ENCODE measurements at places on chromosomes 1 and 21.

GRCh38 chr21:14678973-14679574 is 133.0 kb upstream of the SAMSN1 start:
- DNase-seq = no peak

DNA sequence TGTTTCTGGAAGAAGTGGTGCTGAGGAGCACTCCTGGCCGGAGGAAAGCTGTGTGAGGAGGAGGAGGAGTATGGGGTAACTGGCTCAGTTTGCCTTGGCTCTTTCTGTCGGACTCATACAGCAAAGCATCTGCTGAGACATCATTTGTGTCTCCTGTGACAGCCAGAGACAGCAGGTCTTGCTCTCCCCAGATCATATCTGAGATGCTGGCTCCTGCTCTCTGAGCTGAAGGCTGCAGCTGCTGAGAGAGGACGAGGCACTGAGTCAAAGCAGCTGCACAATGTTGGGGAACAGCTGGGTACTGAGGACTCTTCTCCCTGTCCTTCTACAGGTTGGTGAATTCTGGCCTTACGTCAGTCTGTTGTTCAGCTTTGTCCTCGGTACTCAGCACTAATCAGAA is 14.3 kb downstream of the OR2B11 start:
- no peak for DNase-seq

DNA sequence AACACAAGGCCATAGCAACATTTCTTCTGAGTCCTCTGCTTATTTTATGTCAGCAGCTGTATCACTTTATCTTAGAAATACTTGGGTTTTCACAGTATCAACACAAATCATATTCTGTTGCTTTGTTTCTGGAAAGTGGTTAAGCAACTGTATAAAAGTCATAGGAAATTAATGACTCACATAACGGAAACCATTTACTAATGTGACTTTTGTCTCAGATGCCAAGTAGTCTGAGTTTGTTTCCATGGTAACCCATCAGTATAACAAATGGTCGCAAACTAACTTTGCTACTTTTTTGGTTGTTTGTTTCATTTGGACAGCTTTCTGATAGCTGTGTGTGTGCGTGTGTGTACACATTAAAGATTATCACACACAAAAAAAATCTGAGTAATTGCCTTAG is 31.1 kb downstream of the EEIG2 start:
- no peak for DNase-seq

- no peak for DNase-seq
Observed at GRCh38 chr1:36156329-36157114, 562 bp downstream of the MAP7D1 start.

DNA sequence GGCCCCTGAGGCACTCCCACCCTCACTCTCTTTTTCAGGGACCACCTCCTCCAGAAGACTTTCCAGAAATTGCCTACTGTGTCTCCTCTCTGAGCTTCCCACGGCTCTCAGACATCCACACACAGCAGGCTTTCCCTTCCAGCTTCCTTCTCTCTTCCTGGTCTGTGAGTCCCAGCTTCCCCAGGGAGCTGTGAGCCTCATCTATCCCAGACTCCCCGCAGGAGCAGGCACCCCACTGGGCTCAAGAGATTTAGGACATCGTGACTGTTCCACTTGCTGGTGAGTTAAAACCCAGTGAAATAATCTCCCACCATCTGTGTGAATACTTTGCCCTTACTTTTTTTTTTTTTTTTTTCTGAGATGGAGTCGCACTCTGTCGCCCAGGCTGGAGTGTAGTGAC is 22.0 kb upstream of the PRELP start:
- no peak for DNase-seq

DNA sequence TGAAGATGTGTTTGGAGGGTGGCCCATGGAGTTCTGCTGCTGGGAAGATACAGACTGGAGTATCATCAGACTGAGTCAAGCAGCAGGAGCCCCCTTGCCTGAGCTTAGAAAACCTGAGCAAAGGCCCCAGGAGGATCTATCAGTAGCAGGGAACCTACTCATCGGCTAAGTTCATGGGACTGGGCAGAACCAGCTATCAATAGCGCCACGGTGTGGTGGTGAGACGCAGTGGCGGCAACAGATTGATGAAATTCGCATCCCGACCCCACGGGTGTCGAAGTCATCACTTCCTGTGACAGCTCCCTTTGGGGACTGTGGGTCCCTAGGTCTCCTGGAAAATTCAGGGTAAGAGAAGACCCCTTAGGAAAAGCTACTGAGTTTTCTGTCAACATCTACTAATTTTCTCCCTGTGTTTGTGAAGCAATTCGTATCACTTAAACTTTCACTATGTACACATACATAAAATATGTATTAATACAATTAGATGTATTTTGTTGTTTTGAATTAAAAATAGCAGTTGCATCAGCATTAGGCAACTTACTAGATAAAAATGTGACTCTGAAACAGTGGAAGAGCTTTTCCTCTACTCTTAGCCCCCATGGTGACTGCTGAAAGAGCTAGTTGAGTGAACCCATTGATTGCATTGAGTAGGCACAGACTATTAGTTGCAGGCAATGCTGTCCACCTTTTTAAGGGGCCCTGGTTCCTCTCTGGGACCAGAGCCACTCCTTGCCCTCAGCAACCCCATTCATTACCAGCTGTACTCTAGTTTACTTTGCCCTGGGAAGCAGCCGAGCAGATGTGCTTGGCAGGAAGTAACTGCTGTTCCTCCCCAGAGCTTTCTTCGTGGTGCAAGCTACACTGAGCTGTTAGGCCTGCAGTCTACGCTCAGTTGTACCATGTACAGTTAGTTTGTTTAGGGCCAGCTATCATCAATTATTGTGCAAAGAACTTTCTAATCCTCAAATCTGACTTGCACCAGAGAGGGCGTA is 7.3 kb upstream of the CACNA1S start:
- DNase-seq = no peak

- DNase-seq = no peak
Observed at GRCh38 chr21:25243808-25244207, 363.5 kb downstream of the MRPL39 start.

DNA sequence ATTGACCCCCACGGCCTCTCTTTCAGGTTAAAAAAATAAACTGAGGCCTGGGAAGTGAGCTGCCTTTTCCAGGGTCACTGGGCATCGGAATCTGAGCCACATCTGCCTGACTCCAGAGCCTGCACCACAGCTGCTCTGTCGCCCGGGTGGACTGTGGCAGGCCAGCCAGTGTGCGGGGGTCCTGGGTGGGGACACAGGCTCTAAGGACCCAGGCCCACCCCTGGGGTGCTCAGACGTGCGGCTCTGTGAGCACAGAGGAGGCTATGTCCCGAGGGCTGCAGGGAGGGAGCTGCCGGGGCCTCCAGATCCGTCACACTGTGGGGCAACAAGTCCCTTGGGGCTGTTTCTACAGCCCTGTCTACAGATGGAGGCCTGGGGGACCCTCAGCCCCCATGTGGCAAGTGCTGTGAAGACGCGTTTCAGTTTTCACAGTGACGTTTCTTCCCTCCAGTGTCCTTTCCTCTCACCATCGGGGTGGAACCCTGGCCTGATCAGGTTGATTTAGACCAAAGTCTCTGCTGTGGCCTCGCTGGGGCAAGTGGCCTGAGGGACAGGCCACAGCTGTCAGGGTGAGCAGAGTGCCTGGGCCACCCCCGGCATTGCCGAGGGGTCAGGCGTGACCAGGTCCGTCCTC is 39.2 kb upstream of the ACTRT2 start:
- no peak for DNase-seq

DNA sequence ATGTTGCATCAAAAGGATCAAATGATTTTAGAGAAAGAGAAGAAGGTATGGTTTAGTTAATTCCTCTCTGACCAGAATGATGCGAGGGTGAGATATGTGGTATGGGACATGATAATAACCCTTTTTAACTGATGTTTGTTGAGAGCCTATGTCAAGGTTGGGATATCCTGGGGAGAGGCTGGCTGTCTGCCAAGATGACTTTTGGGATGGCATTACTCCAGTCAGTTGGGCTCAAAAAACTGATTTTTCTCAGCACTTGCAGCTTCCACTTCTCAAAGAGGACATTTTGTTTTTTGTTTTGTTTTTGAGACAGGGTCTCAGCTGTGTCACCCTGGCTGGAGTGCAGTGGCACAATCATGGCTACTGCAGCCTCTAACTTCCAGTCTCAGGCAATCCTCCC is 17.7 kb upstream of the STX12 start:
- no peak for DNase-seq

DNA sequence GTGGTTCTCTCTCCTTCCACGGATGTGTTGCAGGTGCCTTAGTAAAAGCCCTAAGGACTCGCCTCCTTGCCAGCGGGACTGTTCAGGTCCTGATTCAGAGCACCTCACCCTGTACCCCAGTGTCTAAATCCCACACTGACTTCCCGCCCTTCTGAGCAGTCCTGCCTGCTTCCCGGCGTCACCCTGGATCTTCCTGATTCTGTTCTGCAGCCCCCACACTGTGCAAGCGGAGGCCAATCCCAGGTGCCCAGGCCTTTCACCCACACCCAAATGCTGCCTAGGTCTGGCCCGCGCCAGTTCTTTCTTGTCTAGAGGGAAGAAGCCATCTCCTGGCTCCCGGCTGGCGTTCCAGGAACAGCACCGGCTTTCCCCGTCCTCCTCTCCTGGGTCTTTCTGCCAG is 95.9 kb upstream of the GALNT2 start:
- DNase-seq = no peak

- no peak for DNase-seq
Observed at GRCh38 chr1:31752952-31753475, 11.1 kb downstream of the ADGRB2 start.

GRCh38 chr1:195663549-195664280 is 944.5 kb downstream of the KCNT2 start:
- DNase-seq = no peak

DNA sequence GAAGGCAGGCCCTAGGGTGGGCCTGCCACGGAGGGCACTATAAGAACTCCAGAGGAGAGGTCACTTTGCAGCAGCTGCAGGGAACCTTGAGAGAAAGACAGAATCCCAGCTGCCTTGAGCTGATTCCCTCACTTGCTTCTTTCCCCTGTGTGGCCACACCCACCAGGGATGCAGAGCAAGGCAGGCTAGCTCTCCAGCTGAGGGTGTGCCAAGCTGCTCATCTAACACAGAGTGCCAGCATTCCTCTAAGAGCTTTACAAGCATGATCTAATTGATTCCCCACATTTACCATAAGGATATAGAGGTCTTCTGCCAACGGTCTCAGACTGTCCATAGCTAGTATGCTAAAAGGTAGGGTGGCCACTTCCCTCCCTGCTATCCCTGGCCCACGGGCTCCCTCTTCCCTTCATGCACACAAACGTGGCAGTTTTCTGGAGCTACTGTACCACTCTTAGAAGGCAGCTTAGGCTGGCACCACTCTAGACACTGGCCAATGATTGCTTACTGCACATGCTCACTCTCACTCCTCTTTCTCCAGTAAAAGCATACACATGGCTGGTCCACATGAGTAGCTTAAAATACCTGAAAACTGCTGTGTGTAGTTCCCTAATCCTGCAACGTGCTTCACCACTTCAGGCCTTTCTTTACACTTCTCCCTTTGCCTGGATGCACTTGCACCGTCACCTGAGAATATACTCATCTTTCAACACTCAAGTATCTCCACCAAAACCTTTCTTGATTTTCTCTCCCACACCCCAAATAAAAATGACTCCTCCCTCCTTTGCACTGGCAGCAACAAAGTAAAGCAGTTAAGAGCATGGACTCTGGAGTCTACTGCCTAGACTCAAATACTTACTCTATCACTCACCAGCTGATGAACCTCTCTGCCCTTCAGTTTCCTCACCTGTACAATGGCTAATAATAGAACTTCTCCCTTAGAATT is 57.7 kb downstream of the DMAP1 start:
- no peak for DNase-seq

- DNase-seq = no peak
Observed at GRCh38 chr1:115647919-115648650, 6.3 kb downstream of the VANGL1 start.

- no peak for DNase-seq
Observed at GRCh38 chr1:228695015-228695955, 40.0 kb upstream of the RHOU start.

- no peak for DNase-seq
Observed at GRCh38 chr1:33317946-33318345, 3.0 kb downstream of the A3GALT2 start.

DNA sequence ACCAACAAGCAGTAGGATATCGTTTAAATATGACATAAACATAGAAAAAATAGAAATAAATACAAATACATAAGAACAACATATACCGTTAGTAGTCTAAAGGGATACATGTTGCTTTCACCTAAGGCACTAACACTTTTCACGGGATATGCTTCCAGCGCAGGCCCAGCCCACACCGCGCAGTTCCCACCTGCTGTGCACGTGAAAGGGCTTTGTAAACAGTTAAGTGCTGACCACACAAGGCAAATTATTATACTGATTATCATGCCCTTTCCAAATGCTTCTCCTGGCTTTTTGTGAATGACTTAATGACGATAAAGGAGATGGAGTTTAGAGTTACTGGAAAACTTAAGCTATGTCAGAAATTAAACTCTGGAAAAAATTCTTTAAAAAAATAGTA is 11.3 kb upstream of the IL22RA1 start:
- no peak for DNase-seq

DNA sequence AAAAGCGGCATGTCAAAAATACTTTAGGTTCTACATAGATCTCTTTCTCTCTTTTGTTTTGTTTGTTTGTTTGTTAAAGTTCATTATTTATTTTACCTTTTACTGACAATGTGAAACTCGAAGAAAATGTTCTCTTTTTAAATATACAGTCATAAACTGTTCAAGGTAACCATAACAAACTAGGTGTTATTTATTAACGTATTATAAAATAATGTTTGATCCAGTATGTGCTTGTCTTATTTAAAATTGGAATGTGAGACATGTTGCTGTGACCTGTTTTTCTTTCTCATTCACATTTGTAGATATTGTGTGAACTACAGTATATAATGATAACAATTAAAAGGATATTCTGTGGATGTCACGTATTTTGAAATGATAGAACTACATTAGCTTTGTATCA is 5.9 kb upstream of the LEPR start:
- no peak for DNase-seq

DNA sequence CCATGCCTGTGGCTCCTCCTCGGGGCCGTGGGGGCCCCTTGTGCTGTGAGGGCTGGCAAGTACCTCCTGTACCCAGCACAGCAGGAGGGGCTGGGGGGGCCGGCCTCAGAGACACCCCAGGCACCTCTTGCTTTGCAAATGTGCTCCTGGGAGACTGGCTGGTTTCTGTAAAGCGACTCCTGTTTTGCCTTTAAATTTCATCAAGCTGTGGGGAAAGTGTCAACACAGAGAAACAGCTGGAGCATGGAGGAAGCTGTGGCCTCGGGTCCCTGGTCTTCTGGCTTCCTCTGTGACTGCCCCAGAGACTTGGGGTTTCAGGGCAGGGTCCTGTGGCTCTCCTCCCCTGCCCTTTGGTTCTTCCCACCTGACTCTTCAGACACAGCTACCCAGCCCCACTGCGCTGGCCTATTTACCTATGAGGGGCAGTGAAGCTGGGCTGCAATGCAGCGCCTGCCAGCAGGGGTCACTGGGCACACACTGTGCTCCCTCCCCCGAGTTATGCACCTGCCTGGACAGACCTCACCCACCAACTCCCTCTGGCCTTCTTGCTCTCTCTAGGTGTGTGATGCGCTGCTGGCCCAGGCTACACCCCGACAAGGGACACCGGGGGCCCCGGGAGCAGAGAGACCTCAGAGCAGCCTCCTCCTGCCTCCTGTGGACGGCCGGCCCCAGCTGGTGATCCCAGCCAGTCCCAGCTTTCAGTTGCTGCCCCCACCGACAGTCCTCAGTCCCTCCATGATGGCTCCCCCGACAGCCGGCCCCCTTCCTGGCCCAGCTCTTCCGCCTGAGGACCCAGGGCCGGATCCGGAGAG is 17.6 kb upstream of the PEX10 start:
- DNase-seq = no peak

GRCh38 chr1:37238364-37239224 is 204.3 kb upstream of the GRIK3 start:
- no peak for DNase-seq
